ENCODE measurements at places on chromosomes 11 and 22. TPM values are rescaled to one million over a fixed set of nuclear protein-coding genes. Genes with fewer than 3 reads are reported as not detected.

MRE11 gene
- total RNA-seq: 40.7 TPM

DNA sequence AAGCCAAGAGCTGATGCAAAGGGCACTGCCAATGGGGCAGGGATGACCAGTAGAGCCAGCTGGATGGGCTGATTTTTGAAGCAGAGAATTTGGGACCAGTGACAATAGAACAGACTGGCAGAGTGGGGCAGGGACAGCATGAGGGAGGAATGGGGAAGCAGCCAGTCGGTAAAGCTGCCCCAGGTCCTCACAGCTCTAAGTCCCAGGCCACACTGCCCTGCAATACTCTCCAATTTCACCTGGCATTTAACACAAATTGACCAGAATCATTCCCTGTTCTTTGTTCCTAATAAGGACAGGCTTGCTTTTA lies 186.9 kb downstream of the CTTN start:
- DNase-seq: no peak

DNA sequence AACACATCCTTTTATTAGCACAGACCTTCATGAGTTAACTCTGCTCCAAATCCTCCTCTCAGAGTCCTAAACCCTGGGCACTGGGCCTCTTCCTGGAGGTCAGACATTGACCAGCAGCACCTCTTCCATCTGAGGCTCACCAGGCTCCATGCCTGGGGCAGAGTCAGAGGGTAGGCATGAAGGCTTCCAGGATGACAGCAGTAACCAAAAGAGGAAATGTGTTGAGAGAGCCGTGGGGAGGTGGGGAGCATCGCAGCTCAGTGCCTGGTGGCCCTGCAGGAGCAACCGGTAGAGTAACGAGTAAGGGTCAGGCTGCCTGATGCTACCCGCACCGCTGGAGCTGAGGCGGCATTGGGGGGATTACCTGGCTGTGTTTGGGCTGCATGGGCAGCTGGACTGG lies 9.4 kb upstream of the NAV2 start:
- no peak for DNase-seq

- DNase-seq: no peak
Measured at GRCh38 chr11:20373147-20373546, 9.6 kb downstream of the HTATIP2 start.
